ENCODE measurements at places on chromosomes 1 and 21. TPM values are rescaled to one million over a fixed set of nuclear protein-coding genes. Genes with fewer than 3 reads are reported as not detected.
A peak's percentile ranks its signal among the peaks of the same experiment; 100 is the strongest.

DNA sequence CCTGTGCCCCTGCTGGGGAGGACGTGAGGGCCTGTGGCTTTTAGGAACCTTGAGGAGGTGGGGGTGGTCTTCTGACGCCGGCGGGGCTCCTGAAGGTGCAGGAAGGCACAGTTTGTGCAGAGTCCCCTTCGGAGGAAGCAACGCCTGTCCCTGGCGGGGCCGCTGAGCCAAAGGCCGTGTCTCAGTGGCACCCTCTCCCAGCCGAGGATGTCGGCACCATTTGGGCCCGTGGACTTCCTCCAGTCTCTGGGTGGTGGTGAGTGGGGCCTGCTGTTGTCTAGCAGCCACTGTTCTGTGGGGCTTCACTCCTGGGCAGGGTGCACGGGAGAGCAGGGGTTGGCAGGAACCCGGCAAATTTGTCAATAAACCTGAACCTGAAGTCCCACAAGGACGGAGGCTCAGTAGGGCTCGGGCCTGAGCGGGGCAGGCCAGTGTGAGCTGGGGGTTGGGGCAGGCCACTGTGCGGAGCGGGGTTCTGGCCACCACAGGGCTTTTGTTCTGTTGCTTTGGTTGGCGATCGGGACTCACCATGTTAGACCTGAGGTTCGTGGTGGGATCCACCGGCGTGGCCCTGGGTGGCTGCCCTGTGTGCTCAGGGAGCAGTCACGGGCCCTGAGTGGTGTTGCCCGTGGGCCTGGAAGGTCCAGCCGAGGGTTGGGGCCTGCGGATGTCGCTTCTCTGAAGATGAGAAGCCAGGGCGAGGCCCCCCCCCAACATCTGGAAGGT lies 64.8 kb downstream of the SKI start:
- no peak for DNase-seq
- H3K27ac ChIP-seq = peak overlapping the region; percentile 45
- H3K4me3 ChIP-seq = no peak overlapping the region
- H3K27me3 ChIP-seq = no peaks in the 10 kb centered on the region
- no peaks in the 10 kb centered on the region for H3K36me3 ChIP-seq

DNA sequence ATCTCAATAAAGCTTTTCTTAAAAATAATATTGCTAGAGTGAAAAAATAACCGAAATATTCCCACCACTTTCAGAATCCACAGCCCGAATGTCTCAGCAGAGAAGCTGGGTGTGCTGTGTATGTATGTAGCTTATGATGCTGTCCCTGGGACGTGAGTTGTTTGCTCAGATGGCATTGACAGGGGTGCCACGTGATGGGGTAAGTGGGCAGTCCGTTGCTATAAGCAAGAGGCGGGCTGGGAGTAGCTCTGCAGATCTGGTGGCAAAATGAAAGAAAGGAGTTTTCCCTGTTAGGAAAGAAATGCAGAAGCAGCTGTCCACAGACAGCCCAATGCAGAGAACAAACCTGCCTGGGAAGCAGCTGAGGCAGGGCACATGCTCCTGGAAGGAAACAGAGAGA lies 3.8 kb upstream of the FAM20B start:
- H3K27ac ChIP-seq = no peak overlapping the region
- peaks cover 18% of the 10 kb centered on the region for H3K4me1 ChIP-seq
- H3K27me3 ChIP-seq = no peaks in the 10 kb centered on the region
- DNase-seq = no peak
- no peak overlapping the region for H3K4me3 ChIP-seq

- no peak overlapping the region for H3K27ac ChIP-seq
- H3K4me1 ChIP-seq = peaks cover 3% of the 10 kb centered on the region
- no peak for DNase-seq
- H3K4me3 ChIP-seq = no peak overlapping the region
These were observed 33.0 kb upstream of the PSMG1 start for GRCh38 chr21:39216290-39216689.

Gene HUNK
- total RNA-seq = 0.23 TPM

DNA sequence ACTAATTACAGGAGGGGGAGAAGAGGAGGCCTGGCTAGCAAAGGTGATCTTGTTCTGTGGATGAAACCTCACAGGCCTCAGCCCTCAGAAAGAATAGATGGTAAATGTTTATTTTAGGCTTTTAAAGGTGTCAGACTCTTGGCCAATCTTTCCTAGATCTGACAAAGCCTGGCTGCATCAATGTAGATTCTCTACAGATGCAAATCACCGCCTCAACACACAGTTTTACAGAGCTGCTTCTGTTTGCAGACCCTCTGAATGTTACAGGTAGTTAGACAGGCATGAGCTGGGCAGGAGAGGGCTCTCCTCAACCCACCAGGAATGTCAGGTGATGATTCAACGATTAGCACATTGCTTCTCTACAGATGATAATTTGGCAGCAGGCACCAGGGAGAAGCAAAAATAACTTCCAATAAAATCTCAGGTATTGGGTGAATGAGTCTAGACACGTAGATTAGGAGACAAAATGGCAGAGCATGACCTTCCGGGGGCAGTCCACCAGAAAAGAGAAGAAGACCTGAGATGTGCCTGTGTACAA lies 105.4 kb upstream of the VANGL1 start:
- H3K4me3 ChIP-seq = no peak overlapping the region
- H3K4me1 ChIP-seq = no peaks in the 10 kb centered on the region
- H3K27me3 ChIP-seq = no peaks in the 10 kb centered on the region
- no peaks in the 10 kb centered on the region for H3K36me3 ChIP-seq
- H3K27ac ChIP-seq = no peak overlapping the region

DNA sequence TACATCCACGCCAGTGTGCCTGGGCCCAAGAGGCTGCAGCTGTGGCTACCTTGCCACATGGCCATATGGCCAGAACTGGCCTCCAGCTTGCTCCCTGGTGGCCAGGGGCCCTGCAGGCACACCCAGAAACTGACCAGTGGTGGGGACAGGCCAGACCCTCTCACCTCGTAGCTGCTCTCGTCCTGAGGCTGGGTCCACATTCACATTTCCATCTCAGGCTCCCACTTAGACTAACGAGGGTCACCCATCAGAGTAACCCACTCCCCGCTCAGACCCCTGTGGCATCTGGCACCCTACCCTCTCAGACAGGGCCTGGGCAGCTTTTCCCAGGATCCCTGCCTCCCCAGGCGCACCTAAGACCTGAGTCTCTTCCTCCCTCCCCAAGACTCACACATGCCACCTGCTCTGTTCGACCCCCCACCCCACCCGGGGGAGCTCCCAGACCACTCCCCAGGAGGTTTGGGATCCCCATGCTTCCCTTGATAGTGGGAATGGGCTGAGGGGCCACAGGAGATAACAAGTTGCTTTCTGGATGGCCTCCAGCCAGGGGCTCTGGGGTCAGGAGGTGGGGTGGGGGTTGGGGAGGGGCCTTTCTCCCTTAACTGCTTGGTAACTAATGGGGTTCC lies 21.3 kb upstream of the RNU1-4 start:
- no peaks in the 10 kb centered on the region for H3K36me3 ChIP-seq
- no peaks in the 10 kb centered on the region for H3K4me1 ChIP-seq
- no peak for DNase-seq

DNA sequence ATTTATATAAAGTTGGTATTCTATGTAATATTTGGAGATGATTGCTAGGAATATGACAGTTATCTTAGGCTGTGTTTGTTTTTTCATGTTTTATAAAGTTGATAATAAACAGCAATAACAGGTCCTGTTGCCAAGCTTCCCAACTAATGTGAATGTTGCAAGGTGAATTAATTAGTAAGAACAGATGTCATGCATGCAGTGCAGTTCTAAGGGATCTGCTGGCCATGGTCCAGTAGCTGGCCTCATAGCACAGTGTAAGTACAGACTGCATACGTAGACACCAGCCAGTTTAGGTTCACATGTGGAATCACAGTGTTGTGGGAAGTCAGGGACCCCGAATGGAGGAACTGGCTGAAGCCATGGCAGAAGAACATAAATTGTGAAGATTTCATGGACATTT lies 478.2 kb downstream of the NEGR1 start:
- no peaks in the 10 kb centered on the region for H3K27me3 ChIP-seq
- DNase-seq = no peak
- no peak overlapping the region for H3K27ac ChIP-seq

Gene KPRP
- not detected for total RNA-seq

GRCh38 chr1:29099286-29099685 lies 24.4 kb downstream of the TMEM200B start:
- peaks cover 6% of the 10 kb centered on the region for H3K36me3 ChIP-seq
- no peak overlapping the region for H3K27ac ChIP-seq
- no peaks in the 10 kb centered on the region for H3K27me3 ChIP-seq
- no peak overlapping the region for H3K4me3 ChIP-seq

DNA sequence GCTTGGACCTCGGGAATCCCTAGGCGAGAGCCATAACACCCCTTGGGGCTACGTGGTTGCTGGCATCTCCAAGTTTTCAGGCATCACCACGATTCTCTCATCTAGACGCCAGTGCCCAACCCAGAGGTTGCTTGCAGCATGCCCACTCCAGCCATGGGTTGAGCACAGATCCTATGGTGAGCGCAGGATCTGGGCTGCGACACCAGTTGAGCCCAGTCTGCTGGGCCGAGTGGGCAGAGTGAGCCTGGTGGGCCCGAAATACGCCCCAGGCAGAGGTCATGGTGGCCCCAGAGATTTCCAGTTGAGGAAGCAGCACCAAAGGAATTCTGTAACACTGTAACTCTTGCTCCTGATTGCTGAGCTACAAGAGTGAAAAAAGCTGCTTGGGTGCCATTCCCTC lies 46.1 kb upstream of the GRIK1 start:
- H3K36me3 ChIP-seq = peaks cover 3% of the 10 kb centered on the region
- no peaks in the 10 kb centered on the region for H3K27me3 ChIP-seq
- no peaks in the 10 kb centered on the region for H3K4me1 ChIP-seq
- H3K4me3 ChIP-seq = no peak overlapping the region
- H3K27ac ChIP-seq = no peak overlapping the region

DNA sequence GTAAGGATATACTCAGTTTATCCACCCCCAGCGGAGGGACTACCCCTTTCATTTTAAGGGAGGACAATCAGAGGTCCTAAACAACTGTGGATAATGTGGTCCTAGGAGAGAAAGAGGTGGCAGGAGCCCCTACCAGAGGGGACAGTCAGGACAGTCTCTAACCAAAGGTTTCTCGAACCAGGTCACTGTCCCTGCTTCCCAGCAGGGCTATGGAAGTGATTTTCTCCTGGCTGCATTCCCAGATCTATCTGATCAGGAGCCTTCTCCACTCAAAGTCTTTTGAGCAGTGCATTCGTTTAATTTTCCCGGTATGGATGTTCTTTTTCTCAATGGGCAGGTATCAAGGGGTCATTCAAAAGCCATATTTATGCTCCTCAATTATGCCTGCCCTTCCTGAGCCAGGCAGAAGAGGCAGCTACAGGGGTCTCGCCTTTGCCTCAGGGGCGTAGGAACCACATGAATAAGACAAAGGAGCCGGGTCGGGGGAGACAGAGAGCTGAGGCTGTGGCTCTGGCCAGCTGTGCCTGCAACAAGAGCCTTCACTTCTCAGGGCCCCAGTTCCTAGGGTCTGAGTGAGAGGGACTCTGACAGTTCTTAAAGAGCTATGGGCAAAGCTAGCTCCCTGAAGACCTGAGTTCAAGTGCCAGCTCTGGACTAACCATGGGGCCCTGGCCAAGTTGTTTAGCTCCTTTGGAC lies 62.5 kb upstream of the DMRTB1 start:
- peak overlapping the region; percentile 72 for H3K27ac ChIP-seq
- no peaks in the 10 kb centered on the region for H3K36me3 ChIP-seq
- no peak for DNase-seq
- H3K27me3 ChIP-seq = no peaks in the 10 kb centered on the region
- H3K4me3 ChIP-seq = no peak overlapping the region
- H3K4me1 ChIP-seq = no peaks in the 10 kb centered on the region

DNA sequence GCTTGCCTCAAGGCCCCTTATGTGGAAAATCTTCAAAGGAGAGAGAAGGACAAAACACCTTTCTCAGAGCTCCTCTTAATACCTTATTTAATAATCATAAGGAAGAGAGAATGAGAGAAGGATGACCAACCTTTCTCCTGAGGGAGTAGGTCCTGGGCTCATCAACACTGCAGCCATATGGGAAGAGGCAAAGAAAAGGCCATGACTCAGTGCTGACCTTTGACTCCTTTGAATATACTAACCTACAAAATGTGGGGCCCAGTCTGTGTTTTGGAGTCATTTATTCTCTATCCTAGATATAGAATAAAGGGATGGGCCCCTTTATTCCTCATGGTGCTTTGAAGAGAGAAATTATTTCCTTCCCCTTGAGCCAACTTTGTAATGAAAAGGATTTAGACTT lies 38.3 kb downstream of the CAMSAP2 start:
- peaks cover under 1% of the 10 kb centered on the region for H3K36me3 ChIP-seq
- H3K4me3 ChIP-seq = no peak overlapping the region
- DNase-seq = no peak
